Cardiac atrium fibroblast (primary cell): ENCODE measurements at places on chromosomes 4 and X. TPM values are rescaled to one million over a fixed set of nuclear protein-coding genes. Genes with fewer than 3 reads are reported as not detected.

IGSF1 gene
- not detected in 2 replicates for total RNA-seq

TREX2 gene
- 0.90 TPM in 1 of 2 replicates, not detected in the other for total RNA-seq

PITX2 gene
- not detected in 2 replicates for total RNA-seq

PTTG2 gene
- not detected in 2 replicates for total RNA-seq

BCOR gene
- 19.9 and 23.2 TPM in 2 replicates for total RNA-seq

IL15 gene
- total RNA-seq = 2.0 and 3.9 TPM in 2 replicates

ATP1B4 gene
- total RNA-seq = not detected in 2 replicates

MORF4L2 gene
- 798 and 931 TPM in 2 replicates for total RNA-seq

AFAP1 gene
- total RNA-seq = 117 and 125 TPM in 2 replicates

DRP2 gene
- 0.49 and 1.3 TPM in 2 replicates for total RNA-seq

GRID2 gene
- total RNA-seq = not detected in 2 replicates

CWH43 gene
- not detected in 2 replicates for total RNA-seq

XAGE2 gene
- not detected in 2 replicates for total RNA-seq

OPRPN gene
- total RNA-seq = not detected in 2 replicates
